ENCODE measurements at places on chromosomes 7 and 10. TPM values are rescaled to one million over a fixed set of nuclear protein-coding genes. Genes with fewer than 3 reads are reported as not detected.

Gene HOXA2
- total RNA-seq = 0.11 TPM

Gene IFIT1B
- not detected for total RNA-seq

GRCh38 chr7:140033036-140033435 lies 29.7 kb downstream of the PARP12 start:
- no peak for DNase-seq

DNA sequence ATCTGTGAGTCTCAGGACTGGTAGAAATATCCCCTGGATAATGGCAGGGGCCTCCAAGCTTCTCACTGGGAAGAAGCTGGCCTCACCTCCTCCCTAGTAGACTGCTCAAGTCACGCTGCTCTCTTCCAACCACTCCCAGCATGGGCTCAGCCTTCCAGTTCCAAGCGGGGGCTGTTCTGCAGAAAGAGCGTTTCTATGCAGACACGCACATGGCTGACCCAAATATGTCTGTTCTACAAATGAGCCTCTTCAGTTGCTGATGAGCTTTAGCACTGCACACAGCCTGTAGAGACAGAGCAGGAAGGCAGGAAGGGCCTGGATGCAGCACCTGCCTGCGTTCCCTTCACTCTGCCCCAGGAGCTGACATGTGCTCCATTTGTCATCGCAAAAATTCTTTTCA lies 523.9 kb upstream of the MGMT start:
- no peak for DNase-seq

- no peak for DNase-seq
Measured at GRCh38 chr10:67818323-67818722, 19.7 kb downstream of the DNAJC12 start.

GRCh38 chr7:101784292-101785127 lies 32.9 kb upstream of the CUX1 start:
- no peak for DNase-seq

DNA sequence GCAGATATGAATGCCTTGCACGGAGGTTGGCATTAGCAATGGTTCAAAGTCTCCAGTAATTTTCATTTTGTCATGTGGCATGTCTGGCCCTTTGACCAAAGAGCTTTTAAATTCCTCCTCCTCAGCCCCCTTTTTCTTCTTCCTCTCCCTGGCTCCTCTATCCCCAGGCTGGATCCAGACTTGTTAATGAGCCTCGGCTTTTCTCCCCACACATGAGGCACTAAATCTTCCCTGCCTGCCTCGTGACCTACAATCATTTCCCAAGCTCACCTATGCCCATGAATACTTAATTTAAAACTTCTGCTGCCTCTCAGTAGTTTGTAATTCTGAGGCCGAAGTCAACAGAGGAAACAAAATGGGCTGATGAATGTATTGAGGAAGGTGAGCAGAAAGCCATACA lies 23.3 kb upstream of the LRRC4 start:
- no peak for DNase-seq
